ENCODE measurements at places on chromosomes 2 and 18.

DNA sequence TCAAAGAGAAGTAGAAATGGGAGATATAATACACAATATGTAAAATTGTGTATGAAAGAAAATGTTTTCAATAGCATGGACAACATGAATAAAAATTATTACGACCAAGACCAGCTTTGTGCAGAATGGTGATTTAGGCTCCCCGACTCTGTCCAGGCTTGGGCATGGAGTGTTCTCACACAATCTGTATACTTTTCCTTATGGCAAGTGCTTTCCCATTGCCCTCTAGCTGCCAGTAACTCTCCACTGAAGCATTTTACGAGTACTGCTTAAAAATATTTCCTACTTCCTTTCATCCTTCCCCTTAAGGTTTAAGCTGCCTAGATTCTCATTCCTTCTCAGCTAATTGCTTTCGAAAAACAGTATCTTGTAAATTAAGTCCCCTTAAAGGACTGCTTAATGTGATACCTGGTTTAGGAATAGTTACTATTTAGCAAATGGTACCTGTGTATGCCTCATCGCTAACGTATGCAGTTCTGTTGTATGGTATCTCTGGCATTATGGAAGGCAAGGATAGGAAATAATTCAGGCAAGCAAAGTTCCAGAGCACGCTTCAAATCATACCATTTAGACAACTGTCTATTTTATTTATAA is 714.6 kb downstream of the ERBB4 start:
- no peak for DNase-seq

DNA sequence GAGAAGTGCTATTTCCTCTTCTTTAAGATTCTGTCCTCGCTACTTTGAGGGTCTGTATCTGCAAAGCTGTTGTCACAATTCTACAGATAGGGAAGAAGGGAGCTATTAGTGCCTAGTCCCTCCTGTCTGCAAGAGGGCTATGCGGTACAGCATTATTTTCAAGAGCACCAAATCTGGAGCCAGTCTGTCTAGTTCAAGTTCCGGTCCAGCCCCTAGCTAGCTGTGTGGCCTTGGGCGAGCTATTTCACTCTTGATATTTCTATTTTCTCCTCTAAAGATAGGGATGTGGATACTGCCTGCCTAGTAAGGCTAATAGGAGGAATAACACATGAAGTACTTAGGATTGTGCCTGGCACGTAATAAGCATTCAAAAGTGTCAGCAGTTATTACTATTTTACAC is 272.4 kb downstream of the KCNE4 start:
- no peak for DNase-seq

DNA sequence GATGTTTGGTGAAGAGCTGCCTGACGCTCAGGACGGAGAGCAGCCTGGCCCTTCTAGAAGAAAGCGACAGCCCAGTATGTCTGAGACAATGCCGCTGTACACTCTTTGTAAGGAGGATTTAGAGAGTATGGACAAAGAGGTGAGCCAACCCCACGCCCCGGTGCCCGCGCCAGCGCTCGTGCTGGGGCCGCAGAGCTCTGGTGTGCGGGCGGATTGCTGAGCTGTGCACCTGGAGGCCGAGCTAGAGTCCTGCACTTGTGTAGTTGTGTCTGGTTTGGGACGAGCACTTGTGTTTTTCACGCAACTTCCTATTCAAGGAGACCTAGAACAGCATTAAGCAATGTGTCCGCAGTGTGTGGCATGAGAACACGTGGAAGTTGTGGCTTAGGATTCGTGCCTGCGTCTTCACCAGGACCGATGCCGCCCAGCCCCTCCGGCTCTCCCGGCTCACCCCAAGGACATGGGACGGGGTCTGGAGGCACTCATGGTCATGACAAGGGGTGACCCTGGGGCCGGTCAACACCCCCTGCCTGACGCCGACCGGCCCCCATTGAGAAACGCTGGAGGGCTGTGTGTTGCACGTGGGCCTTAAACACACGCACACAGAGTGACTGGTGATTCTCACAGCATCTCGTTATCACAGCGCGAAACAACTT is 49.5 kb downstream of the CTDP1 start:
- no peak for DNase-seq

GRCh38 chr2:239288951-239289511 is 111.8 kb downstream of the HDAC4 start:
- DNase-seq: no peak

- DNase-seq: no peak
Observed at GRCh38 chr18:45724601-45725000, 620 bp downstream of the SLC14A1 start.

DNA sequence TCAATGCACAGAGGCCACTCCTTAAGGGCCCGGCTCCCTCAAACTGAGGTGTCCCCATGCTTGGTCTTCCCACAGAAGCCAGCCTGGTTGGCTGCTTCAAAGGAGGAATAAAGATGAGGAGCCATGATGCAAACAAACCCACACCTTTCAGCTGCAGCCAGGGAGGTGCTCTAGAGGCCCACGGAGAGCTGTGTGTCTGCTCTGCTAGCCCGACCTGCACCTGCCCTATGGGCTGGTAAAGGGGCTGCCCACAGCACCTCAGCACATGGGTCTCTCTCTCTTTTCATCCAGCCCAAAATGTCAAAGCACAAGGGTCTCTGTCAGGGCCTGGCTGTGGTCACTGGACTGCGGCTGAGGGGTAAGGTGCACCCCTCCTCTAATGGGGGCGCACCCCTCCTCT is 132.1 kb downstream of the MSH2 start:
- DNase-seq: no peak

GRCh38 chr2:224640679-224641078 is 55.5 kb upstream of the CUL3 start:
- no peak for DNase-seq

All from astrocyte of the spinal cord (primary cell).